Thoracic aorta (tissue), 2 donors: ENCODE measurements at places on chromosomes 4 and X.

GRCh38 chr4:93658443-93658842 is 170.1 kb upstream of the ATOH1 start:
- DNase-seq, result no peak

DNA sequence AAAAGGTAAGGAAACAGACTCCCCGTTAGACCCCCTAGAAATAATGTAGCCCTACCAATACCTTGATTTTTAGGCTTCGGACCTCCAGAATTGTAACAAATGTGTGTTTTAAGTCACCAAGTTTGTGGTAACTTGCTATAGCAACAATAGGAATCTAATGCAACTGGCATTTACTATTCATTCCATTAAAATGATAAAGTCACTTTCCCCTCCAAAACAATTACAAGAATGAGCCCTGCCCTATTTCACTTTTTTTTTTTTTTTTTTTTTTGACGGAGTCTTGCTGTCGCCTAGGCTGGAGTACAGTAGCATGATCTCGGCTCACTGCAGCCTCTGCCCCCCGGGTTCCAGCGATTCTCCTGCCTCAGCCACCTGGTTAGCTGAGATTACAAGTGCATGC is 3.5 kb upstream of the DDX60L start:
- no peak for DNase-seq

GRCh38 chrX:65610481-65610880 is 57.0 kb upstream of the MSN start:
- no peak for DNase-seq

- DNase-seq, result no peak
Measured at GRCh38 chr4:23838131-23838530, 51.7 kb downstream of the PPARGC1A start.

DNA sequence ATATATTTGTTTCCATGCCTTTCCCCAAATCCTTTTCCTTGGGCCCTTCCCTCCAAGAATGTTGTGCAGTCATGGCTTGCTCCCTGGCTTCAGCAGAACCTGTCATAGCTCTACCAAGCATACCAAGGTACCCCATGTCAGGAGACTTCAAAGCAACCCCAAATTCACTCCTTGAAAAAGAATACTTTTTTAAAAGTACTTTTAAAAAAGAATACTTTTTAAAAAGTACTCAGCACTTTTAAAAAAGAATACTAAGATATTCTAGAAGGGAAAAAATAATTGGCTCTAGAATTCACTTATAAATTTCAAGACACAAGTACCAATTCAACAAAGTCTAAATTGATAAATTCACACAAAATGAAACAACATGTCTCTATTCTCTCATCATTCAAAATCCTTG is 76.0 kb downstream of the NR3C2 start:
- DNase-seq, result no peak

DNA sequence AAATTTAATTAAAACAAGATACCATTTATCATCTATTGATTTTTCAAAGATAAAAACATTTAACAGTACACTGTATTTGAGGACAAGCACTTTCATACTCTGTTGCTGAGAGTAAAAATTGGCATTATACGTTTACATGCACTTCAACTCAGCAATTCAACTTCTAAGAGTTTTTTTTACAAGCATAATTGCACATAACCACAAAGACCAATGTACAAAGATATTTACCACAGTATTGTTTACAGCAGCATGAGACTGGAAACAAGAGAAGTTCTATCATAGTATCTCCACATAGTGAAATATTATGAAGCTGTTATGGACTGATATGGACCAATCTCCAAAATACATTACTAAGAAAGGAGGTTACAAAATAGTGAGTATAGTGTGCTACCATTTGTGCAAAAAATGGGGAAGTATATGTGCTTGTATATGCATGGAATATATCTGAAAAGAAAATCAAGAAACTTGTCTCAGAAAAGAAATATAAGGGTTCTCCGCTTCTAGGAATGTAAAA is 10.9 kb downstream of the GAB3 start:
- DNase-seq, result no peak

- DNase-seq, result no peak
Measured at GRCh38 chrX:150842198-150842685, 56.2 kb downstream of the CD99L2 start.

DNA sequence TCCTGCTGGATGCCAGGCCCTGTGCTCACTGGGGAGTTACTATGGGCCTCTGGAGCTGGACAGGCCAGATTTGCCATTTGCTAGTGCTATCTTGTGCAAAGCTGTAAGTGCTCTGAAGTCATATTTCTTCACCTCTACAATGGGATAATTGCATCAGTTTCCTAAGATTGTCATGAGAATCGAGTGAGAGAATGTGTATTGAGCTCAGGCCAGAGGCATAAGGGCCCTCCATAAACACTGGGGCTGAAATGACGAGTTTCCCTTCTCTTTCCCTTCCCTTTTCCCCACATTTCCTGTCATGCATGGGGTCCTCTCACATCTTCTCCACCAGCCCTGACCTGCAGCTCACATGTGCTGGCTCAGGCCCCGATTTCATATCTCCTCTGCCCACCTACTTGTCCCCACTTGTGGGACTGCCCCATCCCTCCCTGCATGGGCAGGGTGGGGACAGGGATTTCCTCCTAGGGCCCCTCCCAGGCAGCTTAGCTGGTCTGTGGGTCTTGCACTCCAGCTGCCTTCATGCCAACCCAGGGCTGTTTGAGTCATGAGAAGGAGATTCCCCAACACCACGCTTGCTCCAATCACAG is 358.8 kb downstream of the MID1IP1 start:
- DNase-seq, result no peak

GRCh38 chr4:610411-611261 is 14.7 kb upstream of the PDE6B start:
- DNase-seq, result no peak

GRCh38 chr4:158333820-158334219 is 123.5 kb downstream of the TMEM144 start:
- DNase-seq, result no peak

GRCh38 chrX:124238268-124238667 is 94.2 kb upstream of the TEX13D start:
- no peak for DNase-seq

GRCh38 chr4:83606898-83607297 is 71.0 kb downstream of the GPAT3 start:
- DNase-seq, result no peak

DNA sequence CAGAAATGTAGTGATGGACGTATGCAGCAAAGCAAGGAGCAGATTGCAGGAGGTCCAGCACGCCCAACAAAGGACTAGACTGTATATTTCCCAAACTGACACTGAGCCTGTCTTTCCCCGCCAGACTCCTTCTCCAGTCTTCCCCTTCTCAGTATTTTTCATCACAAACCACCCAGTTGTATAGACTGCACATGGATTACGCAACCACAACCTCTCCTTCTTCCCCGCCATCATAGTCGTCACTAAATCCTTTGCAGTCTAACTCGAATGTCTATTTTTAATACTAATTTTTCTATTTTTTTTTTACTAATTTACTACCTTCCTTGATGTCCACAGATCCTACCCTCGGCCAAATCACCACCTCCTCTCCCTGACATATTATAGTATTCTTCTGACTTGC is 105.4 kb downstream of the MTNR1A start:
- DNase-seq, result no peak

- no peak for DNase-seq
Measured at GRCh38 chrX:16855363-16856075, 14.6 kb downstream of the RBBP7 start.

DNA sequence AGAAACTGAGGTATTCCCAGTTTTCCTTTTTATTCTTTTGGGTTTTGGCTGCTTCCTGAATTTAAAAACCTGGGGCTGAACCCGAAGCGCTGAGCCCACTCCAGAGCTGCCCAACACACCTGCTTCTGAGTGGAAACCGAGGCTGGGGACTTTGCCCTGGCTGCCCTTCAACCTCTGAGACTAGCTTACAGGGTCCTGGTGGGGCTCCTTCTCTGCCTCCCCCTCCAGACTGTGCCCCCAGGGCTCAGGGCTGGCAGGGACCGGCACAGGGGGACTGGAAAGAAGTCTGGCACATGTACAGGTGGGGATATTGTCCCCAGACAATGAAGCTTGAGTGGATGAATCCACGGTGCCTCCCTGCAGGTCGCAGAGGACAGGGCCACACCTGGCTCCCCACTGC is 240.4 kb upstream of the PSAPL1 start:
- DNase-seq, result no peak

DNA sequence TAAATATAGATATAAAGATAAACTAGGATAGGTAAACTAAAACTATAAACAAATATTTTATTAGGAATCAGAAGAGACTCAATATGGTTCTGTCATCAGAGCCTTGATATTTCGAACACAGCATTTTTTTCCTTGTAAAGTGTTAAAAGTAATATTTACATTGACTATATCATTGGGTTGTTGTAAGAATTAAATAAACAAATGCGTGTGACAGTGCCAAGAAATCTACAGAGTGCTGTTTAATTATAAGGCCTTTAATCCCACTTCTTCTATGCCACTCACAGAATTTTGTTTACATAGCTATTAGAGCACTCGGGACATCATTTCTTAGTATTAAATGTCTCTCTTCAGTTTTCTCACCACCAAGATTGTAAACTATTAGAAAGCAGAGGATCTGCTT is 807.4 kb downstream of the FSTL5 start:
- DNase-seq, result no peak

GRCh38 chr4:13543839-13544605 is at the start of gene NKX3-2:
NKX3-2 (minus strand) TSS chr4:13544508; CDS start chr4:13544414, 94 bp downstream.
- DNase-seq, result no peak

GRCh38 chrX:137427426-137427778 is 138.5 kb upstream of the ZIC3 start:
- no peak for DNase-seq

GRCh38 chr4:73803213-73803612 is 33.3 kb upstream of the CXCL6 start:
- DNase-seq, result no peak

- no peak for DNase-seq
Measured at GRCh38 chrX:71958281-71958675, 47.6 kb downstream of the NHSL2 start.

DNA sequence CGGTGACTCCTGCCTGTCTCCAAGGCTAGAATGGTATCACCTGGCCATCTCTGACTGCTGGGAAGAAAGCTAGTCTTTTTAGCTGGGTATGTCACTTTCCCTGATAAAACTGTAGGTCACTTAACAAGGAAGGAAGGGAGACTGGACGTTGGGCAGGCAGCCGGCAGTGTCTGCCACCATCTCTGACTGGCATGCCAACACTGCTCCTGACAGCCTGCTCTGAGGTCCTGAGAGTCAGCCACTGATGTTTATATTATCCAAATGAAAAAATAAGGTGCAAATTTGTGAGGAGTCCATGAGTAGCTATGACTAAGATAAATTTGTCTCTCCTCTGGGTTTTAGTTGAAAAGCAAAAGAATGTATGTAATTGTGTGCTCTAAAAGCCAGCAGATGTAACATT is 77.2 kb downstream of the SNX25 start:
- no peak for DNase-seq

GRCh38 chr4:83866834-83867621 is 331.1 kb downstream of the GPAT3 start:
- DNase-seq, result no peak

GRCh38 chrX:72296991-72297390 is 8.7 kb downstream of the CITED1 start:
- no peak for DNase-seq

- DNase-seq, result no peak
Measured at GRCh38 chr4:86967073-86967472, 32.3 kb downstream of the AFF1 start.

GRCh38 chr4:4901877-4902276 is 42.4 kb downstream of the MSX1 start:
- no peak for DNase-seq

GRCh38 chrX:9659571-9660195 is 106.0 kb downstream of the GPR143 start:
- no peak for DNase-seq

GRCh38 chr4:1249731-1250526 is 999 bp upstream of the CTBP1 start:
- no peak for DNase-seq

DNA sequence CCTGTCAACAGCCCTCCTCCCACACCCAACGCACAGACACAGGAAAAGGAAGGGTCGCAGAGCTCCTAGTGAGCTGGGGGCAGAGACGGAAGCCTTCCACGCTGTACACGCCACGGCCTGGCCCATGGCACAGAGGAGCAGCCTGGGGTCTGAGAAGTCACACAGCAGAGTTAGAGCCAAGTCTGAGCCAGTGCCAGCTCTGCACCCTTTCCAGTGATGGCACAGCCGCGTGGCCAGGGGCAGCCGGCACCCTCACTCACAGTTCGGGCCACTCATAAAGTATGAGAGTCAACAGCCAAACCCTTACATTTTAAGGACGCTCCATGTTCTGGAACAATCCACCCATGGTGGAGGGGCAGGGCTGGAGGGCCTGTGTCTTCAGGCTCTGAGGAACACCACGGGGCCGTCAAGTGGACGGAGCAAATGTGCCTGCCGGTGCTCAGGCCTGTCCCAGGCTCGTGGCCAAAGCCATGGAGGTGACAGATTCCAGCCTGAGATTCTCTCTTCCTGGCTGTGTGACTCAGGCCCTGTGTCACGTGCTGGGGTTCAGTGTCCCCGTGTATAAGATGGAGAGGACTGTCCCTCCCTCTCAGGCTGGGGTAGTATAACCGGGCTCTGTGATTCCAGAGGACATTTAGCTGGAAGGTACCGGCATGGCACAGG is 91.2 kb downstream of the ABLIM2 start:
- DNase-seq, result no peak

DNA sequence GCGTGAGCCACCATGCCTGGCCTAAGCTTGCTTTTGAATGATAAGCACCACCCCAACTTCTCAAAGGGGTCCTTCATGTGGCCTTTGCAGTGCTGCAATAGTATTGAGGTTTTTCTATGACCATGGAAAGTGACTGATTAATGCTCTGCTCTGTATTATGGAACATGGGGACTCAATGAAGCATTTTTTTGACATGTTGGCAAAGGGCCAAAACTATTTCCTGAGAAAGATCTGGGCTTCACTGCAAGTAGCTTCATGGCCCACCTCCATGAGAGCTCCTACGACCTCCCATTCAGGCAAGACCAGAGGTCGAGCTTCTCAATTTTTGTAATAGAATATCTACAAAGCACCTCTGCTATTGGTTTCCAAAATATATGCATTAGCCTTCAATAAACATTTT is 16.7 kb upstream of the SEPTIN6 start:
- DNase-seq, result no peak

GRCh38 chr4:48467442-48467841 is 15.7 kb upstream of the SLC10A4 start:
- DNase-seq, result no peak

DNA sequence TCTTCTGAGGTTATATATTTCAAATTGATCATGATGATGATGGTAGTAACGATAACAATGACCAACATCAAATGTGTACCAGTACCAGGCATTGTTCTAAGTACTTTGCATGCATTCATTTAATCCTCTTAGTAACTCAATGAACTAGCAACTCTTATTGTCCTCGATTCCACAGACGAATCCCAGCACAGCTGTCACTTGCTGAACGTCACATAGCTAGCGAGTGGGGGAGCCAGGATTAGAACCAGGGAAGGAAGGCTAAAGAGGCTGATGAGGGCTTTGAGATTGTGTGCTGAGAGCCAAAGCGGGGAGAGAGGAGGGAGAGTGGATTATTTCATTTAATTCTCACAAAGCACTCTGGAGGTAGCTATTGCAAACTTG is 103.6 kb downstream of the PHOX2B start:
- no peak for DNase-seq

DNA sequence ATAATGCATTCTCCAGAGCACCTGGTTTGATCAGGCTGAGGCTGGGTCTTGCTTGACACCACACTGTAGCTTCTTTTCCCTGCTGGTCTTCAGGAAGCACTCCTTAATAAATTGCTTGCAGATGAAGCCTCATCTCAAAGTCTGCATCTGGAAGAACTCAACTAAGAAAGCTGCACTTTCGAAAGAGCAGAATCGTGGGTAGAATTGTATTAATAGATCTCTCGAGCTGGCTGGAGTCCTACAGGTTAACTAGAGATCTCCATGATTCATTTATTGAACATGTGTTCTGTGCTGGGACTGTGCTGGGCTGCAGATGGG is 152.7 kb downstream of the STK32B start:
- DNase-seq, result no peak
